ENCODE measurements at places on chromosomes 7 and 10.
A peak's percentile ranks its signal among the peaks of the same experiment; 100 is the strongest.

DNA sequence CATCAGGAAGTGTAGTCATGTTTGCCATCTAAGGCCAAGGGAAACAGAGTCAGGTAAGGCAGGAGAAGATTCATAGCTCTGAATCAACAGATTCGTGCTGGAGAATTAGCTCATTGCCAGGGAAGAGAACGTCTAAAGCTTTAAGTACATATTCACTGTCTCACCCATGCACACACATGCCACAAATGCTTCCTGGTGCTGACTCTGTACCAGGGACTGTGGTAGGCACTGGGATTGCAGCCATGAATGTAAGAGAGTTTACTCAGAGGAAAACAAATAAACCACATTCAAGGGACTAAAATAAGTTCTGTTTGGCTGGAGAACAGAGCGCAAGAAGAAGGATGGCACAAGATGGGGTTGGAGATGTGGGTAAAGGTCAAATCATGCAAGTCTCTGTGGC, 89.8 kb upstream of the HPS1 start:
- DNase-seq = no peak

GRCh38 chr10:85362401-85362800, 1004.2 kb downstream of the GRID1 start:
- DNase-seq = no peak

DNA sequence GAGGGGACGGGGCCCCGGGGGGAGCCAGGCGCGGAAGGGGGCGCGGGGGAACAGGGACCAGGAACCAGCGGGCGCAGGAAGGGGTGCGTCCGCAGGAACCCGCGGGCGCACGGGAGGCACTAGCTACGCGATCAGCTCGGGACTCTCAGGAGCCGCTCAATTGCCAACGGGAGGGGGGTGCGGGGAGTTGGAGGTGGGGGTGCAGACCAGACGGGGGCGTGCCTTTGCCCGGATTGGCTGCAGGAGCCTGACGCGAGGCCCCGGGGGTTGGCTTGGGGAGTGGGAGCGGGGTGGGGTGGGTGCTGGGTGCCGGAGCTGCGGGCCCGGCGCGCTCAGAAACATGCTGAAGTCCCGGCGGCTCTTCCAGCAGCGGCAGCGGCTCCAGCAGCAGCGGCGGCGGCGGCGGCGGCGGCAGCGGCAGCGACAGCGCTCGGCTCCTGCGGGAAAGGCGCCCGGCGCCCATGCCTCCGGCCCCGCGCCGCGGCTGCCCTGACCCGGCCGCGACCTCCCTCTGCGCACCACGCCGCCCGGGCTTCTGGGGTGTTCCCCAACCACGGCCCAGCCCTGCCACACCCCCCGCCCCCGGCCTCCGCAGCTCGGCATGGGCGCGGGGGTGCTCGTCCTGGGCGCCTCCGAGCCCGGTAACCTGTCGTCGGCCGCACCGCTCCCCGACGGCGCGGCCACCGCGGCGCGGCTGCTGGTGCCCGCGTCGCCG, at the start of gene ADRB1:
ADRB1 (plus strand) TSS at position 335 of the 715 bp plus-strand sequence; CDS start at position 602, 267 bp downstream.
- peak; percentile 43 for DNase-seq

DNA sequence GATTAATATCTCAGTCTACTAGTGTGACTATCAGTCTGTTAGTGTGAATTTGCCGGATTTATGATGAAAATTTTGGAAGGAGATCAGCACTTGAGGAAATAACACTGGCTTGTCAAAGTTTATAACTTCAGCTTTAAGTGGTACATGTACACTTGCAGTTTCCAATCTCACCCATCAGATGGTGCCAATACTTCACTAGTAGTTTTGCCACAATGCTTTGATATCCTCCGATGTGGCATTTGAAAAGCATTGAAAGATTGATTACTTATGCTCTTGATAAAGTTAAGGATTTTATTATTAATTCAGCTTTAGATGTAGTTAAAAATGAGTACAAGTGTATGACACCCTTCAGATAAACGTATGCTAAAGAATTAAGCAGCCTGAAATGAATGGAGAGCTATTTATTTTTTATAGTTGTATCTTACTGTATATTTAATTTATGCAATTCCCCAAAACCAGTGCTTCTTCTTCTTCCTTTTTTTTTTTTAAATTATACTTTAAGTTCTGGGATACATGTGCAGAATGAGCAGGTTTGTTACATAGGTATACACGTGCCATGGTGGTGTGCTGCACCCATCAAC, 98.2 kb downstream of the ANLN start:
- peak; percentile 83 for DNase-seq

- no peak for DNase-seq
Observed at GRCh38 chr10:124207391-124207790, 114.0 kb upstream of the CHST15 start.

DNA sequence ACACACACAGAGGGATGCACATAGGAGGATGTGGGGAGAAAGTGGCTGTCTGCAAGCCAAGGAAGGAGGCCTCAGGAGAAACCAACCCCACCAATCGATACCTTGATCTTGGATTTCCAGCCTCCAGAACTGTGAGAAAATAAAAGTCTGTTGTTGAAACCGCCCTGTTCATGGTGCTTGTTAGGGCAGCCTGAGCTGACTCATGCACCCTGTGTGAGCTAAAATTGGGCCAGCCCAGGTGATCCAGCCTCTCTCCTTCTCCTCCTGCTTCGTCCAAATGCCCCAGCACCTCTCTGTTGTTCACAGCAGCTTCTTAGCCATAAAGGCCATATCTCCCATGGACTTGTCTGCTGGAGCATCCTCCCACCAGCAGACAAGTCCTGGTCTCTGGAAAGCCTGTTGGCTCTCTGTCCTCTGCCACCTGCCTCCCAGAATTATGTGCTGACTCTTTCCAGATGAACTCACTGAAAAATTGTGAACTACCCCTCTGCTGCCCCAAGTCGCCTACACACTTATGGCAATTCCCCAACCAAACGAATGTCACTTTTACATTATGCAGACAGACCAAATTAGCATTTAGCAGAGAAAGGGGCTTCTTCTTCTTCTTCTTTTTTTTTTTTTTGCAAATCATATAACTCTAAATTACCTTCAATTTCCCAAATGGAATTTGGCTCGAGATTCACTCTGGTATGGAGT, 30.2 kb upstream of the CARD11 start:
- no peak for DNase-seq

DNA sequence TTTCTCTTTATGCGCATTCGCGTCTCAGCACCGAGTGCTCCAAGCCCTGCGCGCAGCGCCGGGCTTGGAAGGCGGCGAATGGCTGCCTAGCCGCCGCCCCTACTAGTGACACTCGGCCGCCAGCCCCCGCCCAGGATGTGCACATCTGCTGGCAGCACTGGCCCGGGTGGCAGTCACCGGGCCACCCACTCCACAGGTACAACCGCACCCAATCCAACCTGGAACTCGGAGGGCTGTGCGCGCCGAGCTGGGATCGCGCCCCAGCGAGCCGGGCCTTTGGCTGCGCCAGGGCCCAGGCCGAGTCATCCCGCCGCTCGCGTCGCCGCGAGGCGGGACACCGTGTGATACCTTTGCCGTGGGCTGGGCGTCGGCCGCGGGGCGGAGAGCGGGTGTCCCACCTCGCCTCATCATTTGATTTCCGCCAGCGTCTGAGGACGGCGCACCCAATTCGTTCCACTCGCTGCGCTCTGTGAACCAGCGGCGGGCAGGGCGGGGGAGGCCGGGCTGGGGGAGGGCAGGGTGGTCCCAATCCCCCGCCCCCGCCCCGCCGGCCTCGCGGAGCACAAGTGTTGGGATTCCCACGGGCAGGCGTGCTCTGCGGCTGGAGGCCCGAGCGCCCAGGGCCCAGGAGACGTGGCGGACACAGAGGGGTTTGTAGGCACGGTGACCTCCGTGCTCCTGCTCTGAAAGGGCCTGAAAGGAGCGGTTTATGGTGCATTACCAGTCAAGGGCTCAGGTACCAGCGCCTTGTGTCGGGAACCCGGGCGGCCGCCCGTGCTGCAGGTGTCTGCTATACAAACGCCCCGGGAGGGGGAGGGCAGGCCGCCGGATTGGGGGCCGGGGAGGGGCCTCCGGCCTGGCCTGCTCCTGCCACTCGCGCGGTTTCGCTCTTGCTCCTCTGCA, 17.8 kb upstream of the PTF1A start:
- no peak for DNase-seq

GRCh38 chr10:132290631-132291030, 17.1 kb downstream of the STK32C start:
- DNase-seq = no peak

DNA sequence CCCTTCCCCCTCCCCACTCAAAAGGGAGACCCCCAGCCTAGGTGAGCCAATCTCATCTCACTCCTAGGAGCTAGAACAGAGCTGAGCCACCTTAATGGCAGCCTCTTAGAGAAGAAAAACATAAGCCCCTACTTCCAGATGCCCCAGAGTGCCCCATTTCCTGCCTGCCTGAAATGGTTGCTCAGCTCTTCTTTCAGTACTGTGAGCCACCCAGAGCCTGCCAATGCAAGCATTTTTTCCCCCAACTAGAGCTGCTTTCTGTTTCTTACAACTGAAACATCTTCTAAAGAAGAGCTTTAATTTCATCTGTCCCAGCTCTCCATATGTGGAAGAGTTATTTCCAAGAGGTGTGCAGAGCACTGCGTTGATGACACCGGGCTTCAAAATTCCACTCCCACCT, 136.7 kb downstream of the PLPP4 start:
- DNase-seq = no peak

DNA sequence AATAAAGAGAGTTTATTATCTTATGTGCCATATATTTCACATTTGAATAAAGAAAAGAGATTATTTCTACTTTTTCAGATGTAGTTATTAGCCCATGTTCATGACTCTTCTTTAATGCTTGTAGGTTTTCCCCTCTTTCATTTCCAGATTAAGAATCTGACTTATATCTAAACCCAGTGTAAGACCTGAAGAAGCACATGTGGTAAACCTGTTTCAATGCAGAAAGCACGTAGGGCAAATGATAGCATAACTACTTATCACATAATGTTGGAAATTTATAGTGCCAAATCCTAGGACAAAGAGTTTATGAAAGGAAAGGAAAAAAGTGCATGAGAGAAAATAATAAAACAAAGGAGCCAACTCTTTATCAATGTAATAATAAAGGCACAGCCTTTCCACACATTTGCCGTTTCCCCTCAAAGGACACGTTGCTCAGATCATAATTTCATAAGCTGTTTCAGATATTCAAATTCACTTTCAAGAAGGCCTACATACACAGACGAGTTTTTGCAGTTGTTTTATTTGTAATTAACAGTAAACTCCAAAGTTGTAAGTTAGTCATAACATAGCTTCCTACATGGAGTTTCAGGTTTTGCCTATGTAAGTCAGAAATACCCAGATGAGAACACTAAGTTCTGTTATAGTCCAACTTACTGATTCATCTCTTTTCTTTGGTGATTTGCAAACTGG, 88.8 kb upstream of the MDFIC start:
- DNase-seq = no peak

DNA sequence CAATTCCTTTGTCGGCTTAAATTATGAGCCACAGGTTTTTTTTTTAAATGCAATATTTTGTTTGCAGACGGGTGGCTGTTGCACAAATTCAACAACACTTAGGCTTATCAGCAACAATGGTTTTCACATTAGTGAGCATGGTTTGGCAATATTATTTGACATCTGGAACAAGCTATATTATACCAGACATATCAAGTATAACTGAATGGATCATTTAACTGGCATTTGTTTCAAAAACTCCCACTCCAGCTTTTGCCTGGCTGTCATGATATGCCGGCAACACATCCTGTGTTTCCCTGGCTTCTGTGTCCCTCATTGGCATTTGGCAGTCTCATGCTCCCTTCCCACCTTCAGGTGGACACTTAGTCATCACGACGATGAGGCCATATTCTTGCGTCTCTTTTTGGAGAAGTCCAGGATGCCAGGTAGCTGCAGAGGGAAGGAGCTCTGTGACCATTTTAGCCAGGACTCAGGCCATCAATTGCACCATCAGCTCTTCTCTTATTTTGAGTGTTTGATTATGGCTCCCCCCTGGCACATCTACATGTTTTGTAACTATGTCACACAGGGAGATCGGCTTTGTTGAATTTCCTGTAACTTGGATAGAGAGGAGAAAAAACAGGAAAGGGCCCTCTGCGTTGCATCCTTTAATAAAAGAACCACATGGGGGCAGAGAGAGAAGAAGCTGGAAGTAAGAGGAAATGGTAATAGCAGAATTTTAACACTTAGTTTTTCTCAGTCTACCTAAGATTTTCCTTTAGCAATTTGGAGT, 413.9 kb downstream of the LRMDA start:
- peak; percentile 0 for DNase-seq

DNA sequence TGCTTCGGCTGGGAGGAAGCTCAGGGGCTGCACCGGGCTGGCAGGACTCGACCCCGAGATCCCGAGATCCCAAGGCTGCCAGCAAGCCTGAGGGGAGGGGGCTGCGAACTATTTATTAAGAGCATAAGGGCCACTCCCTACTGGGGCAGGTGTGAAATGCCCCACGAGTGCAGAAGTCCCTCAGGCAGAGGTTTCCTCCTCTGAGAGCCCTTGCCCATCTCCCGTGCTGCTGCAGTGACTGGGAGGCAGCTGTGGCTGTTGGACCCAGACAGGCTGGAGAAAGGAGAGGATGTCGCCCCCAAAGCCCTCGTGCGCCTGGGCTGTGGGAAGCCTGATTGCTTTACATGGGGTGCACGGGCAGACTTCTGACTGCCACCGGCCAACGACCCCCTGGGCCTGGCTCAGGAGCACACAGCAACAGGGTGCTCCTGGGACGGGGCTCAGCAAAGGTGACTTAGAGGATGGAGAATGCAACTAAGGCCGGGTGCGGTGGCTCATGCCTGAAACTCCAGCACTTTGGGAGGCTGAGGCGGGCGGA, 39.8 kb downstream of the RGS10 start:
- DNase-seq = no peak

Data from NCI-H1694 treated with DMSO at 0.1 percent for 48 hours (cell line).